ENCODE measurements at places on chromosomes 1 and 21.
A peak's percentile ranks its signal among the peaks of the same experiment; 100 is the strongest.

GRCh38 chr1:227805606-227806197 lies 9.8 kb upstream of the PRSS38 start:
- DNase-seq = peak; percentile 94

- peak; percentile 52 for DNase-seq
These were observed 636 bp downstream of the INTS3 start for GRCh38 chr1:153728305-153729066.

- peak; percentile 73 for DNase-seq
These were observed 15.9 kb downstream of the SLC27A3 start for GRCh38 chr1:153790966-153791647.

- DNase-seq = no peak
These were observed 75.7 kb downstream of the UCHL5 start for GRCh38 chr1:192983349-192983980.

DNA sequence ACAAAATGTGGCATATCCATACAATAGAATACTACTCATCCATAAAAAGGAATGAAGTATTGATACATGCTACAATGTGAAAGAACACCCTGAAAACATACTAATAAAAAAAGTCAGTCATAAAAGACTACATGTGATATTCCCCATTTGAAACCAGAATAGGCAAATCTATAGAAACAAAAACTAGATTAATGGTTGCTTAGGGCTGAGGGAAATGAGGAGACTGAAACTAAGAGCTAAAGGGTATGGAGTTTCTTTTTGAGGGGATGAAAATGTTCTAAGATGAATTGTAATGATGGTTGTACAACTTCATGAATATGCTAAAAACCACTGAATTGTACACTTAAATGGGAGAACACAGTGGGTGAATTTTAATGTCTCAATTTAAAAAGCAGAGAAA lies 50.9 kb downstream of the ACBD6 start:
- no peak for DNase-seq

- DNase-seq = no peak
These were observed 46.9 kb downstream of the HLX start for GRCh38 chr1:220926146-220926545.
